Anterior cingulate cortex (tissue), 58 donors: ENCODE measurements at places on chromosomes 3 and 15.

DNA sequence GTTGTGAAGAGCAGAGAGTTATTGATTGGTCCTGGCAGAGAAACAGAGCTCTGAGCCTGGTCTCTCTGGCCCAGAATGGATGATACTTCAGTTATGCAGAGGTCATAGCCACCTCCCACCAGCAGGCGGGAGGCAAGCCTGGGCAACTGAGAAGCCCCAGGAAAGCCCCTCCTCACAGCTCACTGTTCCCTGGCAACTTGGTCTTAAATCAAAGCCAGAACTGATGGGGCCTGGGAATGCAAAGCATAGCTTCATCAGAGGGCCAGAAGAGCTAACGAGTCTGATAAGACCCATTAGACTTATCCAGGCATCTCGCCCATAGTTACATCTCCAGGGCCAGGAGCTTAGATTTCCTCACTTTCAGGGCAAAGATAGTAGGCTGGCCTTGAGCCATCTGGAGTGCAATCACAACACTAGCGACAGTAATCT, 5.5 kb upstream of the COLQ start:
- no peak for DNase-seq

GRCh38 chr15:83570756-83571155, 83.2 kb upstream of the ADAMTSL3 start:
- DNase-seq, result no peak

DNA sequence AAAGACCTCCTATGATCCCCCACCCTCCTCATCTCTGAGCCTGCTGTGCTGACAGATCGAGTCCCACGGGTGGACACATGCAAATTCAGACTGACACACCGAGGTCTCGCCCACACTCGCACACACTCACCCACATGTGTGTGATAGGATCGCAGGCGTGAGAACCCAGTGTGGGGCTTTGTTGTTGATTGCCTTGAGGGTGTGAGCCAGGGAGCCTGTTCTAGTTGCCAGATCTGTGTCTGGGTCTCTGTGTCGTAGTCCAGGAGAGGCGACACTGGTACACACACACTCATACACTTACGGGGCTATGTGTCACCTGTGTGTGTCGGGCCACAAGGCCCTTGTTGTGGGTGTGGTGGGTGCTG, 2.0 kb downstream of the EPHB3 start:
- DNase-seq, result no peak

- no peak for DNase-seq
Measured at GRCh38 chr3:19932422-19932821, 1.6 kb downstream of the EFHB start.

GRCh38 chr3:179697736-179698332, 45.0 kb downstream of the USP13 start:
- DNase-seq, result no peak
